Central memory CD4-positive, alpha-beta T cell (primary cell): ENCODE measurements at places on chromosomes 11 and 22.

DNA sequence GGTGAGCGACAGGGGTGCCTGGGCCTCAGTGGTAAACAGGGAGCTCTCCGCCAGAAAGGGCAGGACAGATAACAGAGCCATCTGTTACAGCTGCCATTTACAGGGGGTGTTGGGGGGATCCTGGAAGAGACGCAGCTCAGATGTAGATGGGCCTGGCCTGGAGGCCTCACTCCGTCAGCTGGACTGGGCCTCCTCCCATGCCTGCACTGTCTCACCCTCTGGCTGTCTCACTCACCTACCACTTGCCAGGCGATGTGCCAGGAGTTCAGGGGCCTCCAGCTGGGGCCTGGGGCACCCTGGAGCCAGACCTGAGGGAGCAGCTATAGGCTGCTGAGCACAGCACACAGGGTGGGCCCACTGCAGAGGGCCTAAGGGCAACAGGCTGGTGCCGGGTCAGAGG, 16.3 kb upstream of the SUSD2 start:
- no peak for DNase-seq

DNA sequence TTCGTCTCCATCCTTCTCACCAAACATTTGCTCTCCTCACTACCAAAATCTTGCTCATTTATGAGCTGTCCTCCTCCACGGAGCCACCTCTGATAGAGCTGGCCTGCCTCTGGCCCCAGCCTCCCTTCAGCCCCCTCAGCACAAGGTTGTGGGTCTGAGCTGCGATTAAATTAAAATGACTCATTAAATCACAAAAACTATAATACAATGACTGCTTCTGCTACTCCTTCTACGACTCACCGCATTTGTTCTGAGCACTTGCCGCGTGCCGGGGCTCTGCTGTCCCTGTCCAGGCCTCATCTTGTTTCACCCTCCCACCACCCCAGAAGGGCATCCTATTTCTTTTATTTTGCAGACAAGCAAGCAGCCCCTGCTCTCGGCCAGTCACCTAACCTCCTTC, 49.2 kb upstream of the TIMP3 start:
- DNase-seq: no peak

GRCh38 chr11:15295695-15296094, 181.0 kb downstream of the INSC start:
- no peak for DNase-seq

DNA sequence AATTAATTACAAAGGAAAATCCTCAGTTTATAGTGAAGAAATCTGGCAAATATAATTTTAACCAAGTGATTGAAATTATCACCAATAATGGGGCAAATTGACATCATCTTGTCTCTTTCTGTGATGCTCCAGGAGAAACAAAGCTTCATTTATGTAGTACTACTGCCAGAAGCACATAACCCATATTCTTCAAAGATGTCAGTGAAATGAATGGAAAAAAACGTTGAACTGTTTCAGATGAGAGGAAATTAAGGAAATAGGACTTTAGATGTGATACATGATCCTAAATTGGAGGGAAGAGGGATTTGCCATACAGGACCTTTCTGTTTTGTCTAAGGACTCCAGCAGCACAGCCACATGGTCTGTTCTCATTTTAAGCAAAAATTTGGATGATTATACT, 57.6 kb downstream of the PPP6R3 start:
- no peak for DNase-seq

DNA sequence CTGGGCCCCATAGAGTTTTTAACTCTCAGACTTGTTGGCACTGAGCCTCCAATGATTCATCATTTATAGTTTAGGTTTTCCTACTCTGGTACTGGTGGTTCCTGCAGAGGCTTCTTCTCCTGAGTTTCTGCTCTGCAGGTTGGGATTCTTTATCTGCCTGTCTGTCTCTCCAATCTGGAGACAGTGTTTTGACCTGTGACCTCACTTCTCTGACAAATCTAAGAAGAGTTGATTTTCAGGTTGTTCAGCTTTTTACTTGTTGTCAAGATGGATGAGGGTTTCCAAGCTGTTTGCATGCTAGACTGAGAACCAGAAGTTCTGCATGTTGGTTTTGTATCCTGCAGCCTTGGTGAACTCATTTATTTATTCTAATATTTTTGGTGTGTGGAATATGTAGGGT, 63.9 kb downstream of the JAM3 start:
- DNase-seq: no peak

GRCh38 chr11:102448869-102449224, 3.7 kb downstream of the TMEM123 start:
- no peak for DNase-seq

GRCh38 chr11:65571940-65572339, 398 bp upstream of the FAM89B start:
- no peak for DNase-seq

DNA sequence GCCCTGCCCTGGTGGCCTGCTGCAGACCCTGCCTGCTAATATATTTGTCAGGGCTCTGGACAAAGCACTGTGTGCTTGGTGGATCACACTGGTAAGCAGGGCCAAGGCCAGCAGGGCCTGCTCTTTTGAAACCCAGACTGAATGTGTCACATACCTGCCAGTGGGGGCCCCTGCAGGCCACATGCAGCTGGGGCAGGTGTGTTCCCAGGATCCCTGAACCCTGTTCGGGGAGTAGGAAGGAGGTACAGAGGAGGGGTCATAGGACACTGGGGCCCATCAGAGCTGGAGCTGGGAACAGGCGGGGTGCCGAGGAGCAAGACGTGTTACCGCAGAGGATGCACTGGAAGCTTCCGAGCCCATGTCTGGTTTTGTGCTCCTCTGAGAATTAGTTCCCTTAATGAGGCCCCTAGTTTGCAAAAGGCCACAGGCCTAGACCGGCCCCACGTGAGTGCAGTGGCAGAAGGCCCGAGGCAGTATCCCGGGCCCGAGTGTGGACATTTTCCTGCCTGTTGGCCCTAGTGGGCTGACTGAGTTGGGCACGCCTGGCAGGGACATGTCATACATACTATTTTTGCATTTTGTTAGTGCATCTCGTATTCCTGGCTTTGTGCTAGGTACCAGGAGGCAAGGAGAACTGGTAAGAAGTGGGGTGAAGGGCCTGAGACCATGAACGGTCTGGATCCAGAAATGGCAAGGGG, 11.2 kb upstream of the ACR start:
- no peak for DNase-seq

GRCh38 chr11:32188785-32189184, 97.9 kb downstream of the RCN1 start:
- no peak for DNase-seq

GRCh38 chr11:125892071-125892470, 4.6 kb downstream of the HYLS1 start:
- no peak for DNase-seq

DNA sequence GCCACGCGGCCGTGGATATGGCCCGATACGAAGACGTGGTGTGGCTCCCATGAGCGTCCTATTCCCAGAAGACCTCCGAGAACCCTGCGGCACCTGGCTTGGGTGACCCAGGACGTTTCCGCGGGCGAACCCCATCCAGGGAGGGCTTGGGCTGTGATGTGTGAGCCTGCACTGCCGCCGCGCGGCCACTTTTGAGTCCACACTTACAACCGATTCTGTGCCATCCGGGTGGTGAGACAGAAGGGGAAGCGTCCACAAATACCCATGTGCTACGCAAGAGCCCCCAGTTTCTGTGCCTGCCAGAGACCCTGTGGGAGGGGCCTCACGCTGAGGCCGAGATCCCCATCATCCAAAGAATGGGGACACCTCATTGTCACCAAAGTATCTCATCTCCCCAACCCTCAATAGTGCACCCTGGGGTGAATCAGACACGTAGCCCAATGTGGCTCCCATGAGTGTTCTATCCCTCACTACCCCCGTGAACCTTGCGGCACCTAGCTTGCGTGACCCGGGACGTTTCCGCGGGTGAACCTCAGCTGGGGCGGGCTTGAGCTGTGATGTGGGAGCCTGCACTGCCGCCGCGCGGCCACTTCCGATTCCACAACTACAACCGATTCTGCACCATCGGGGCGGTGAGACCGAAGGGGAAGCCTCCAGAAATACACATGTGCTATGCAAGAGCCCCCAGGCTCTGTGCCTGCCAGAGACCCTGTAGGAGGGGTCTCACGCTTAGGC, 4.6 kb upstream of the H19 start:
- no peak for DNase-seq

GRCh38 chr22:38704654-38705234, 1.0 kb upstream of the GTPBP1 start:
- DNase-seq: no peak

DNA sequence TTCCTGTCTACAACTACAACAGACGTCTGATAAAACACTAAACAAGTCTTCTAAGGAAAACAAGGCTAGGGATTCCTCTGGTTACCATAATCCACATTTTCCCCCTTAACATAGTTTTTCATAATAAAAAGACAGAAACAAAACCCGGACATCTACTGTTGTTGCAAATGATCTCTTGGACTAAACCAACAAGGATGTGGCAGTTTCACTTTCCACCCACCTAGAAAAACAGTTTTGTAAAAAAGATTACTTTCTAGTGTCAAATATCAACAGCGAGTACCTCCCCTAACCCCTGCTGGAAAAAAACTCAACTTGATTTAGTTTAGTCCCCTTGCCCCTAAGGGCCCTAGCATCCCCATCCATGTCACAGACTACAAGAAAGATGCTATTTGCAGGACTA, 5.4 kb downstream of the GNG3 start:
- no peak for DNase-seq

DNA sequence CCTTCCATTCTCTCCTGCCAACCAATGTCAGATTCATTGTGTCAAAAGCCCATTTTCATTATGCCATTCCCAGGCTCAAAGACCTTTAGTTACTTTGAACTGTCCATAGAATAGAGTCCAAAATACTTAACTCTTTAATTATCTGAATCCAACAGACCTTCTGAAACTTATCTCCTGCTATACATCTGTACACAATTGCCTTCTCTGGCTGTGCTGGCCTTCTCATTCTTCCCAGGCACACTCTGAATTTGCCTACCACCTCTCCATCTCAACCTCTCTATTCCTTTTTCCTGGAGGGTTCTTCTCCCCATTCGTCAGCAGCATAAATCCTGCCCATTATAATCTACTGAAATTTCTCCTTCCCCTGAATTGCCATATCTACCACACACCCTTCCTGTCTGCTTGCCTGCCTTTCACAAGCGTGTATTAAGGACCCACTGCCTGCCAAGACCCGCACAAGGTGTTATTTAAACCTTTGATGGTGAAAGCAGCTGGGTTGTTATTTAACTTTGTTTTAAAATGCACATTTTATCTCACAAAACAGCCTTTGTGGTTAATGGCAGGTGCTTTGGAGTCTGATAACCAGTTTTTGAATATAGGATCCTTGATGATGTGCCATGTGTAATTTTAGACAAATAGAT, 125.9 kb downstream of the CCDC81 start:
- no peak for DNase-seq

DNA sequence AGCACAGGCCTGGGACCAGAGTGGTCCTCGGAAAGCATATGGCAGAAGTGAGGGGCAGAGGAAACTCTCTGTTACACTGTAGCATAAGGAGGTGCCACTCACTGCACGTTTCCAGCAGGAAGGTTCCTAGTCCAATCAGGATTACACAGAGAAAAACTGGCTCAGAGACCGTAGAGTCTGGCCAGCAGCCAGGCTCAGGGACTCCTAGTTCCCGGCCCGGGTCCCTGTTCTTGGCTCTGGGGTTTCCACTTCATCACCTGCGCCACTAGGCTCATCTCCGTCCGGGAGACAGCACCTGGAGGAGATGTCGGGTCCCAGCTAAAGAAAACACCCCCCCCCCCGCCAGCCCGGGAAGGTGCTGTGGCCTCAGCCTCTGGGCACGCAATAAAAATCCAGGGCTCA, 1.1 kb downstream of the TTLL12 start:
- DNase-seq: no peak

DNA sequence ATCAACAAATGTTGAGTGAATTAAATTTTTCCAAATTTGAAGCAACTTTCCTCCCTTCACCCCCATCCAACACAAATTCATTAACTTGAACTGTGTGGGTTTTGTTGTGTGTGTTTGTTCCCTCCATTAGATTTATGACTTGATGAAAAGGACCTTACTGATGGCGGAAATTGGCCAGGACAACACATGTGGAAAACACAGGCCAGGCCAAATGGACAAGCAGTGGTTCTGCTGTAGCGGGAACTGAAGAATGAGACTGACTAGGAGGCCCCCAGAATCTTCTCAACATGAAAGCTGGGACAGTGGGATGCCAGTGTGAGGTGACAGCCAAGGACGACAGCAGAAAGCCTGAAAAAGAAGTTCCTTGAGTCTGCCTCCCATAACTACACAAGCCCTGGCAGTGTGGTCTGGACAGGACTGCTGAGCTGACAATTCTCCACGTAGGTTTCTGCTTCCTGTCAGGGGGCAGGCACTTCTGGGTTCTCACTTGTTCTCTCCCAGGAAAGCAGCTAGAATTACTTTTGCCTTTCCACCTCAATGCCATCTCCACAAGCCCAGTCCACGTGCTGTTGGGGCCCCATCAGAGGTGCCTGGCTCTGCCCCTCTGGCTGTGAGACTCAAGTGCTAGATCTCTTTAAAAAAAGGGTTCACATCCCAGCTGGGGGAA, 94.3 kb downstream of the ETS1 start:
- DNase-seq: peak; percentile 48

GRCh38 chr22:28918550-28919271, 35.3 kb downstream of the ZNRF3 start:
- no peak for DNase-seq

- no peak for DNase-seq
These were observed 333.0 kb downstream of the DDX10 start for GRCh38 chr11:108997826-108998225.

DNA sequence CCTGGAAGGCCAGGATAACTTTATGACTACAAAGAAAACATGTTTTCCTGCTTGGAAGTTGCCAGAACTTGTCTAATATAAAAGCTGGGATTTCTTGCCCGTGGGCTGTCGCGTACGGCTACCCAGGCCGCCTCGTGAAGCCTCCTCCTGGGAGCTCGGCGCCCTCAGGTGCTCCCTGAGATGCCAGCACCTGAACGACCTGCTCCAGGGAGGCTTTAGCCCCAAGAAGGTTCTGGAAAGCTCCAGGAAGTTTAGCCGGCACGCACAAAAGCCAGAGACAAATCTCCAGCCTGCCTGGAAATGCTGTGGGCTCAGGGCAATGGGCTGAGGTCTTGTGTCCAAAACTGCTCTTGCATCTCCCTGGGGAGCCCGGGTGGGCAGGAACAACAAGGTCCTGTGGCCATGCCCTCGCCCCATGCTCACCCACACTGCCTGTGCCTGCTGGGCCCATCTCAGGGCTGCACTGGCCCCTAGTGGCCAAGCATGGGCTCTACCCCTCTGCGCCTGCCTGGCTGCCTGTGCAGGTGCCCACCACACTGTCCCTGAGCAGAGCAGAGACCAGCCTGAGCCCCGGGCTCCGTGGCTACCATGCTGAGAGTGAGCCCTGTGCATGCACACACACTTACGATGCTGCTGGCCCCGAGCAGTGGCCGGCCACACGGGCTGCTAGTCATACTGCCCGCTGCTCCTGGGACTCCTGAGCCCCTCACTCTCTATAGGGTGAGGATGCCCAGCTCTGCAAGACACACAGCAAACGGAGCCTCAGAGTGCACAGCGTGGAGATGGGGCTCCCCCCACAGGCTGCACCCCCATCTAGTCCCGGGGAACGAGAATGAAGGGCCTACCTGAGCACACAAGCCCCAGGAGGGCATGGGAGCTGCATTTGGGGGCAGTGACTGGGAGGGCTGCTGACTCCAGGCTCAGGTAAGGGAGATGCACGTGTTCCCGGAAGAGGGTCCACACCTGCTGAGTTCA, 4.9 kb upstream of the CELSR1 start:
- DNase-seq: peak; percentile 66

- DNase-seq: no peak
These were observed 29.7 kb upstream of the KCNA4 start for GRCh38 chr11:30046578-30046945.
